ENCODE measurements at places on chromosomes 3 and 15. TPM values are rescaled to one million over a fixed set of nuclear protein-coding genes. Genes with fewer than 3 reads are reported as not detected.

Gene LRTM1
- not detected for total RNA-seq

Gene RAD51
- 0.88 TPM for total RNA-seq

Gene CPLX3
- total RNA-seq, result 1.2 TPM

Gene DCLK3
- total RNA-seq, result 0.16 TPM

Gene HTR3E
- total RNA-seq, result not detected

Gene GPR160
- total RNA-seq, result 0.99 TPM

Gene INSYN1
- 121 TPM for total RNA-seq

Gene FOXB1
- not detected for total RNA-seq

Gene FAM162A
- 141 TPM for total RNA-seq

Gene OR5K3
- not detected for total RNA-seq

Gene CYP8B1
- total RNA-seq, result not detected

Gene ANKRD63
- not detected for total RNA-seq

Gene LCTL
- total RNA-seq, result not detected

Gene COLQ
- total RNA-seq, result 14.9 TPM

GRCh38 chr15:83178390-83178789, 29.2 kb downstream of the HDGFL3 start:
- DNase-seq, result no peak

- no peak for DNase-seq
These were observed 58.7 kb upstream of the MRPL3 start for GRCh38 chr3:131561511-131561910.

- no peak for DNase-seq
These were observed 29.3 kb upstream of the POLR2M start for GRCh38 chr15:57677204-57677603.

GRCh38 chr3:52237657-52238172, 1.2 kb downstream of the TWF2 start:
- peak; percentile 86 for DNase-seq

DNA sequence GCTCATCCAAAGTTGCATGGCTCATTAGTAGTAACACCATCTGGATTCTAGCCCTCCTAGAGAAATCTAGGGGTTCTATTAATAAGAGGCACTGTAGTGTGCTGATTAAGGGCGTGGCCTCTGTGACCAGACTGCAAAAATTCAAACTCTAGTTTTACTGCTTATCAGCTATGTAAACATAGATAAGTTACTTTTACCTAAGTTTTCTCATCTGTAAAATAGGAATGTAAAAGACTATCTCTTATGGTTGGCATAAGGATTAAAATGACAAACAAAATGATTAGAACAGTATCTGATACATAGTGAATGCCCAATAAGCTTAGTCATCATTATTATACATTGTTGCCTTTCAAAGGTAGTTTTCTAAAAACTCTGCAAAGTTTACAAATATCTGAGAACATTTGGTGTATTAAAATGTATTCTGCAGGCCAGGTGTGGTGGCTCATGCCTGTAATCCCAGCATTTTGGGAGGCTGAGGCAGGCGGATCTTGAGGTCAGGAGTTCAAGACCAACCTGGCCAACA, 4.5 kb downstream of the PTX3 start:
- DNase-seq, result no peak

- DNase-seq, result no peak
These were observed 255.9 kb downstream of the DOCK3 start for GRCh38 chr3:50930371-50931208.

DNA sequence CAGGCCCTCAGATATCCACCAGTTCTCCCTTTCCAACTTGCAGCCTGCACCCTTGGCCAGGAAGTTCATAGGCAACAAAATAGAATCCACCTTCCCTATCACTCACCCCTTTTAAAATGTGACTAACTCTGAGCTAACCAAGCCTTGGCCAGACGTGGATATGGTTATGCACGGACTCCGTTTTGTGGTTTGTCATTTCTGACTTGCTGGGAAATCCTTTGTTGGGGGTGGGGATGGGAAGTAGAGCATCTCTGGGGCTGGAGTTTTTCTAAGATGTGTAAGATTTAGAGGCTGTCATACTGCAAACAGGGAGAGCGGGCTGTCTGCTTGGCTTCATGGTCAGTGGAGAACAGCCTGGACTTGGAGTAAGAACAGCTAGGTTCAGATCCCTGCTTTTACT, 62.6 kb downstream of the SMAD3 start:
- no peak for DNase-seq

DNA sequence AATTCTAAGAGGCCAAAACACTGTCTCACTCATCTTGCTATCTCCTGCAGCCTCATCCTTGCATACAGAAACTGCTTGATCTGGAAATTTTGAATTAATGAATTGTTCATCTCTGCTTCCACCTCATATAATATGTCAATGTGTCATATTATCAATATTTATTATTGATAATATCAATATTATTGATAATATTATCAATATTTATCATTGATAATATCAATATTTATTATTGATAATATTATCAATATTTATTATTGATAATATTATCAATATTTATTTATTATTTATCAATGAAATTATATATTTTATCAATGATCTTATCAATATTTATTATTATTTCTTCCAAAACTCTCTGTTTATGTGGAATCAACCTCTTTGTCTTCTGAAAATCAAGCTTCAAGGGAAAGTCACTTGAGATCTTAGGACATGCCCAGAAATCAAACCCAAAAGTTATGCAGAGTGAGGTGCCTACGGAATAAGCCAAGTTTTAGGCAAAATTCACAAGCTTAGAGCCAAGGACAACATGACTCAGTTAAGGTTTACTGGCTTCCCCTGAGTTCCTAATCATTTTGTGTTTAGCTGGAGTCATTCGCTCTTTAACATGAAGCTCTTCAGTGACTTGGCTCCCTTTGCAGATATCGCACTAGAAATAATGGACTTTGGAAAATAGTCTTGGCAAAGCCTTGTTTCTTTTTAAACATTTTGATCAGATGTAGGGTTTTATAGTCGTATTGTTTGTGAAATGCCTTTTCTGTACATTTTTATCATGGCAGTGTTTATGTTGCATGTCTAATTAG, 297.1 kb upstream of the RARB start:
- DNase-seq, result no peak

DNA sequence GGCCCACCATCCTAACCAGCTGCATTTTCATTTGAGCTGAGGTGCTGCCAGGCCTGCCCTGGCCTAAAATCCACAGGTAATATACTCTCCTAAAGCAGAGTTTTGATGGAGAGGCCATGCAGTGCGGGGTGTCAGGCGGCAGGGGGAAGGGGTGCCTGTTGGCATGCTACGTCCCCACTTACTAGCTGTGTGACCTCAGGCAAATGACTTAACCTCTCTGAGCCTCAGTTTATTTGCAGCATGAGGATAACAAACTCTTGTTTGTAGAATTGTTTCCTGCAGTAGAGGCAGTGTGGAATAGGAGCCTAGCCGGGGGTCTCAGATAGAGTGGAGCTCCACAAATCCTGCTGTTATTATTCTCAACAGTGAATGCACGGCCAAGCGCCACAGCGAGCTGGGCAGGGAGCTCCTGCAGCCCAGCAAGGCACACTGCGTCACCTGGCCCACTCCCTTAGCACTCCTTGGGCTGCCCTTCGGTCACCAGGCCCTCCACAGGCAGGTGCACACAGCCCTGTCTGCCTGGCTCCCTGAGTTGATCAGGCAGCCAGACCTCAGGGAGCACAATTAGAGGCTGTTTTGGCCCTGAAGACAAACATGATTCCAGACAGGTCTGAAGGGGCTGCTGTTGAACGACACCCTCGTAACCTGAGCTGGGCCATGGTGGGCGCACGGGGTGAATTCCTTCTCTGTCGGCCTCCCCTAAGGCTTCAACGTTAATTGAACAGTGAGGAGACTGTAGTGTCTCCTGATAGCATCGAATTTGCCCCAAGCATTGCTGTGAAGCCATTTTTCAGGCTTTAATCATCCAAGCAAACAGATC, 248.8 kb upstream of the LYSMD4 start:
- DNase-seq, result no peak

DNA sequence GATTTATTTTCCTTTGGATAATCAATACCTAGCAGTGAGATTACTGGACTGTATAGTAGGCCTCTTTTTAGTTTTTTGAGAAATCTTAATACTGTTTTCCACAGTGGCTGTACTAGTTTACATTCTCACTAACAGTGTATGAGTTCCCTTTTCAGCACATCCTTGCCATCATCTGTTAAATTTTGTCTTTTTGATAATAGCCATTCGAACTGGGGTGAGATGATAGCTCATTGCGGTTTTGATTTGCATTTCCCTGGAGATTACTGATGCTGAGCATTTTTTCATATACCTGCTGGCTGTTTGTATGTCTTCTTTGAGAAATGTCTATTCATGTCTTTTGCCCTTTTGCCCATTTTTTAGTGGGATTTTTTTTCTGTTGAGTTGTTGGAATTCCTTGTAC, 210.8 kb downstream of the CGGBP1 start:
- no peak for DNase-seq

GRCh38 chr3:46881596-46882376, 4.3 kb downstream of the PTH1R start:
- peak; percentile 46 for DNase-seq

DNA sequence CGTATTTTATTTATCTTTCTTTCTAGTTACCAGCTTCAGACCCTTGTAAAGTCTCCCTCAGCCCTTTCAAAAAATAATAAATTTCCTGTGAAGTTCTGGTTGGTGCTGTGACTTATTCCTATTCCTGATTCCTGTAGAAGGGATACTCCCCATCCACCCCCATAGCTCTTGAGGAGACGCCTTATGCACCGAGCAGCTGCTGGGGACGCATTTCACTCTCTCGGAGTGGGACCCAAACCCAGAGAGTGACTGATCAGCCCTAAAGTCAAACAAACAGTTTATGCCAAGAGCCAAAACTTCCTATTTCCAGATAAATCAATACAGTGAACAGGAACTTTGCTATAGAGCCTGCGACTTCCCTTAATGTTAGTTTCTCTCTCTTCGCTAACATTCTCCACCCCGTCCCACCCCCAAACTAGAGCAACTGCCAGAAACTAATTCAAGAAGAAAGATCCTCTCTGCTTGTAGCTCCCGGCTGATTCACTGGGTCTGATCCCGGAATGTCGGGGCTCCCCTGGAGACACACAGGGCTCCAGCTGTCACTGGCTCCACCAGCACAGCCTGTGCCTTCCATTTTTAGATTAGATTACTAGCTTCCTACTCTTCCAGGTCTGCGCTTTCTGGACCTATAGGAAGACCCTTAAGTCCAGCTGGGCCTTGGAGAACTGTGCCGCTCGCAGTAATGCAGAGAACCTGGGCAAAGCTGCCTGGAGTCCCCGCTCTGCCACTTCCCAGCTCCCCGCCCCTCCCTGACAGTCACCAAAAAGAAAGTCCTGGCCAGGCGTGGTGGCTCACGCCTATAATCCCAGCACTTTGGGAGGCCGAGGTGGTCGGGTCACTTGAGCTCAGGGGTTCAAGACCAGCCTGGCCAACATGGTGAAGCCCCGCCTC, 45.2 kb downstream of the KLHL25 start:
- peak; percentile 64 for DNase-seq

- DNase-seq, result no peak
These were observed 30.2 kb downstream of the FAM174B start for GRCh38 chr15:92625251-92625980.

- DNase-seq, result peak; percentile 28
These were observed 29.3 kb downstream of the GRAMD2A start for GRCh38 chr15:72168131-72168807.

- no peak for DNase-seq
These were observed 50.3 kb upstream of the SEC13 start for GRCh38 chr3:10371167-10371566.

DNA sequence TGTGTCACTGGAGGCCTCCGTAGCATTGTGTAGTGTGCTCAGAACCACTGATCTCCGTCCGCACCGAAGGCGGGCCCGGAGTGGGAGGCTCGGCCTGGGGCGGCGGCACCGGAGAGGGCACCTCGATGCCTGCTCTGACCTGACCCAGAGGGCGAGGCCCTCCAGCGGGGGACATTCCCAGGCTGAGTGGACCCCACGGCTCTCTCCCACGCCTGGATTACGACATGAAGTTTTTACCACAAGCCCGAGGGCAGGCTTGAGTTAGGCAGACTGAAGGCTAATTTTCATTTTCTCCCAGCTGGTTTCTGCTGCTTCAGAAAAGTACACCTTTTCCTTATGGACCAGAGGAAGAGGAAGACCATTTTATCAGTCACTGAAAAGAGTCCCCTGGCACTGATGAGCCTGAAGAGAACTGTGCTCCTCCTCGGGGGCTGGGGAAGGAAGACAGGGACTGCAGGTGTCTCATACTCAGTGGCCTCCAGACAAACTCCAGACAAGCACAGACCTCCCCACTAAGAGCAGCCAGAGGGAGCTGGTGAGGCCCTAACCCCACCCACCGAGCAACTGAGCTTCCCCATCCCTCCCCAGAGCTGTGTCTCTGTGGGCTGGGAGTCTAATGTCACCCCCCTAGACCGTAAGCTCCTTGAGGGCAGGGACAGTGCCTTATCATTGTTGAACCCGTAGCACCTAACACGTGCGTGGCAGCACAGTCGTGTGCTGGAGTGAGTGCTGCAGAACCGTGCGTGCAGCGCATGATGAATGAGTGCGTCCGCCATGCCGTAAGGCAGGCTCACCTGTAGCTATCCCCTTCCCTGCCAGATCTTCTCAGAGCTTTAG, 74.5 kb upstream of the BLM start:
- DNase-seq, result no peak

DNA sequence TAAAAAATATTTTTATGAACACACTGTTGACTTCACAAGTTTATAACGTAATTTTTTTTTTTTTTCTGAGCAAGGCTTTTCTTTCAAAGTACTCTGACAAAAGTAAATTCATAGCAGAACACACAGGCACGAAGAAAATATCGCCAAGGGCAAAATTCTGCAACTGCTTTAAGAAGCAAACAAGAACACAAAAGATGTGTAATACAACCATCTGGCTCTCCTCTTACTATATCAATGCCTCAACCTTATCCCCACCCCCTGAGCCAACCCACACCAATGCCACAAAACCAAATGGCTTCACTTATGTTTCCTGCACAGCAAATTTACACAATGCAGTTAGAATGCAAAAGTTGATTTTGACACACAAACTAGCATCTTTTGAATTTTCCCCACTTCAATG, 274.2 kb downstream of the FOXP1 start:
- DNase-seq, result no peak

- DNase-seq, result no peak
These were observed 498.1 kb upstream of the TPRG1 start for GRCh38 chr3:188673646-188674186.

DNA sequence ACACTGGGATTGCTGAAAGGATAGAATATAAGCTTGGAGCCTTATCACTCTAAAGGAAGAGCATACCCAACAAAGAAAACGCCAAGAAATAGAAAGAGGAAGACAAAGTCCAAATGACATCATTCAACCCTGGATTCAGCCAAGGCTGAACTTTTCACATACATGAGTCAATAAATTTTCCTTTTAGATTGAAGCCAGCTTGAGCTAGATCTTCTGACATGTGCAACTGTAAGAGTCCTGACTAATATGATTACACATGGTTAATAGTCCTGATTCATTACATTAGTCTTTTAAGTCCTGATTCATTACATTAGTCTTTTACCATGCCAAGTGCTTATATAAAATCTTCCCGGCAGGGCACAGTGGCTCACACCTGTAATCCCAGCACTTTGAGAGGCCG, 13.6 kb upstream of the DENND6A start:
- DNase-seq, result no peak

GRCh38 chr3:12155828-12156227, 2.9 kb downstream of the TIMP4 start:
- DNase-seq, result no peak

Measured in left ventricle myocardium inferior (tissue), 1 donor.